Endodermal cell (in vitro differentiated cells): ENCODE measurements at places on chromosomes 12 and 14. TPM values are rescaled to one million over a fixed set of nuclear protein-coding genes. Genes with fewer than 3 reads are reported as not detected.

DNA sequence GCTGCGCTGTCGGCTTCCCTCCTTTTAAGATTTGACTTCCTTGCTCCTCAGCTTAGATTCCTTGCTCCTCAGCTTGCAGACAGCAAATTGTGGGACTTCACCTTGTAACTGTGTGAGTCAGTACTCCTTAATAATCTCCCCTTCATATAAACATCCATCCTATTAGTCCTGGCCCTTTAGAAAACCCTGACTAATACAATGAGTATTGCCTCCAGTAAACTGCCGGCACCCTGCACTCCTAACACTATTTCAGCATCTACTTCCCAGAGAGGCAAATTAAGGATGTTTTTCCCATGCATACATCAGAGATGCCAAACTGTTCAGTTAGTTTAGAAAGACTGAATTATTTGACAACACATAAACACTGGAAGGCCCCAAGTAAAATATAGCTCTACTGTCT is 611.3 kb upstream of the TMEM132C start:
- no peak for DNase-seq
- H3K36me3 ChIP-seq = no peaks in the 10 kb centered on the region
- no peaks in the 10 kb centered on the region for H3K27me3 ChIP-seq
- no peak overlapping the region for H3K27ac ChIP-seq

DNA sequence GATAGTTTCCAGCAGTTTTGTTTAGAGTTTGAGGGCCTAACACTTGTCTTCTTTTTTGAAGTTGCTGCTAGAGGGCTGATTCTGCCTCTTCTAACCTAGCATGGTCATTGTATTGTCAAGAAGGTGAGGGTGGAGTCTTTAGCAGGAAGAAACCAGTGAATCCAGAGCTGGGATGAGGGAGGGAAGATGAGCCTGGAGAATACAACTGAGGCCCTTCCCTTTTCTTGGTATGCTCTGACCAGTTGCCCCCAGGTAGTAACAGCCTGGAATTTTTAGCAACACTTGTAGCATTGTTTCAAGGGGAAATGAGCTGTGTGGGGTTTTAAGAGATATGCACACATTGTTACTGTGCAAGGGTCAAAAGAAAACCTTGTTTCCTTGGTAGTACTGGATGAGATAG is 9.0 kb downstream of the FLVCR2 start:
- H3K27me3 ChIP-seq = no peaks in the 10 kb centered on the region
- H3K4me3 ChIP-seq = no peak overlapping the region
- no peak overlapping the region for H3K27ac ChIP-seq
- DNase-seq = no peak
- no peaks in the 10 kb centered on the region for H3K4me1 ChIP-seq

The KLHDC2 gene
- total RNA-seq = 42.1 and 45.8 TPM in 2 replicates

The ALKBH2 gene
- 10.4 to 23.3 TPM (median 19.2 TPM) in 3 replicates for total RNA-seq

The MDM1 gene
- 16.8 and 21.2 TPM in 2 replicates for total RNA-seq

DNA sequence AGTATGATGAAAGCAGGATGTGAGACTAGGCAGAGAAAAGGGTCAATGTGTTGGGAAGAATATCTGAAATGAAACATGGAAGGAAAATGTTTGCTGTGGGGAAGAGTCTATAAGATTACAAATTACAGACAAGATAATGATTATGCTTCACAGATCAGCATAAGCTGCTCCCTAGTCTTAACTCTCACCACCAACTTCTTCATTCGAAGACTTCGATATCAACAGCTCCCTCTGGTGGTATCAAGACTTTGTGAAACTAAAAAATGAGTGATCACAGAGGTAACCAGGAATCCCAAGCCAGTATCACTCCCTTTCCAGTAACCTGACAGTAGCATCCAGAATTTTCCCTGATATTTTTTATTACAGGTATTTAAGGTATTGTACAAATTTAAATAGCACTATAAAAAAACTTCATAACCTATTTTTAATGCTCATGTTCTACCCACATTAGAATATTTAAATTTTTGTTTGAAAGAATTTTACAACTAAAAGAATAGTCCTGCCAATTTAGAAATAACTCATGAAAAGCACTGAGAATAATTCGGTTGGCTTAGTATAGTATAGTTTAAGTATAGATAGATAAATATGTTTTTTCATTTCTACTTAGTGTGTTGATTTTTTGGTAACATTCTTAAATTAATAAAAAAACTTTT is 84.4 kb downstream of the C2CD5 start:
- no peaks in the 10 kb centered on the region for H3K27me3 ChIP-seq
- no peaks in the 10 kb centered on the region for H3K4me1 ChIP-seq
- H3K4me3 ChIP-seq = no peak overlapping the region
- no peak overlapping the region for H3K27ac ChIP-seq
- H3K36me3 ChIP-seq = peaks cover 2% of the 10 kb centered on the region

The EID3 gene
- 3.0 to 5.8 TPM (median 4.6 TPM) in 3 replicates for total RNA-seq

GRCh38 chr12:13980538-13981295 is 685 bp downstream of the GRIN2B start:
- DNase-seq = peak; percentile 77
- peak overlapping the region; percentile 82 for H3K4me3 ChIP-seq
- no peaks in the 10 kb centered on the region for H3K36me3 ChIP-seq
- peaks cover 2% of the 10 kb centered on the region for H3K4me1 ChIP-seq

GRCh38 chr14:75476274-75476995 is 45.8 kb upstream of the BATF start:
- no peaks in the 10 kb centered on the region for H3K4me1 ChIP-seq
- no peak overlapping the region for H3K4me3 ChIP-seq
- peaks cover 6% of the 10 kb centered on the region for H3K36me3 ChIP-seq

DNA sequence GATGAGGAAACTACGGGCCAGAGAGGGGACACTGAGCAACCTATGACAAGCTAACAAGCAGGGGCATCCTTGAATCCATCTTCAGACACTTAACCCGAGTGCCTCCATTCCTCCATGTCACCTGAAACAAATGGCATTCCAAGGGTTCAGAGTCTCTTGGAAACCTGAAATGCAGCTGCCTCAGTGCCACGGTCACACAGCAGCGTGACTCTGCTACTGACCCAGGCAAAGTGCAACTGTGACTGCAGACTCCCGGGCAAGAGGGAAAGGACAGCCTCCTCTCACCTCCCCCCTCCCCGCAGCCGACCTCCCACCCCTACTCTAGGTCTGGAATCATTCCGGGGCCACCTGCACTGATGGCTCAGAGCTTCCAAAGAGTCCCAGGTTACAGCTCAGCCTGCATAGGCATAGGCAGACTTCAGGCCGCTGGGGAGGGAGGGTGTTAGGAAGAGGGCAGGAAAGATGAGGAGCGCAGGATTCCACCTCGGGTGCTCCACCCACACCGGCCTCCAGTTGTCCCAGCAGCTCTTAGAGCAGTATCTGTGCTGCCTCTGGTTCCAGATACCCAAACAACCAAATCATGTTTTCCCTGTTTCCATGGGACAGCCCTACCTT is 53.2 kb downstream of the KCNK10 start:
- no peak overlapping the region for H3K27ac ChIP-seq
- peaks cover 6% of the 10 kb centered on the region for H3K27me3 ChIP-seq
- no peaks in the 10 kb centered on the region for H3K4me1 ChIP-seq
- H3K36me3 ChIP-seq = no peaks in the 10 kb centered on the region
- no peak overlapping the region for H3K4me3 ChIP-seq
- DNase-seq = no peak

- H3K27ac ChIP-seq = no peak overlapping the region
- H3K36me3 ChIP-seq = no peaks in the 10 kb centered on the region
- no peak for DNase-seq
- no peak overlapping the region for H3K4me3 ChIP-seq
- H3K4me1 ChIP-seq = no peaks in the 10 kb centered on the region
Observed at GRCh38 chr12:80422550-80422949, 21.5 kb upstream of the PTPRQ start.

GRCh38 chr12:96434107-96434506 is 33.9 kb upstream of the CDK17 start:
- H3K4me3 ChIP-seq = no peak overlapping the region
- DNase-seq = no peak
- H3K36me3 ChIP-seq = no peaks in the 10 kb centered on the region
- H3K4me1 ChIP-seq = no peaks in the 10 kb centered on the region
- no peaks in the 10 kb centered on the region for H3K27me3 ChIP-seq

DNA sequence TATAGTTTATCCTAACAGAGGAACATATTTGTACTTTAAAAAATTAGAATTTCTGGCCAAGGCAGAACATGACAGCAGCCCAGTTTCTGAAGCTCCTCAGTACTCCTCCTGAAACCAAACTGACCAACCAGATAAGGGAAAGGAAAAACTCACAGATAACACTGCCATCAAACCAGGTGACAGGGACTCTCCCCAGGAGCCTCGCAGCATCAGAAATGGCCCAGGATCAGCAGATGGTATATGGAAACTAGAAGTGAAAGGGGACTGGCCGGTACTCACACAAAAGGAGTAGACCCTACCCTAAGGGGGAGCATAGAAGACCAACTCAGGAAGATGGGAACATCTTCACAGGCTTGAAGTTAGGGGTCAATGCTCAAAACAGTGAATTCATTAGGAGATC is 22.0 kb downstream of the GALC start:
- H3K27me3 ChIP-seq = no peaks in the 10 kb centered on the region
- H3K27ac ChIP-seq = no peak overlapping the region
- H3K4me3 ChIP-seq = no peak overlapping the region
- no peaks in the 10 kb centered on the region for H3K4me1 ChIP-seq
- no peak for DNase-seq

- no peak overlapping the region for H3K27ac ChIP-seq
- H3K36me3 ChIP-seq = no peaks in the 10 kb centered on the region
- no peak for DNase-seq
- no peaks in the 10 kb centered on the region for H3K27me3 ChIP-seq
Observed at GRCh38 chr12:76536546-76536945, 23.0 kb downstream of the OSBPL8 start.

The ATL1 gene
- 0.88 and 0.97 TPM in 2 replicates for total RNA-seq

DNA sequence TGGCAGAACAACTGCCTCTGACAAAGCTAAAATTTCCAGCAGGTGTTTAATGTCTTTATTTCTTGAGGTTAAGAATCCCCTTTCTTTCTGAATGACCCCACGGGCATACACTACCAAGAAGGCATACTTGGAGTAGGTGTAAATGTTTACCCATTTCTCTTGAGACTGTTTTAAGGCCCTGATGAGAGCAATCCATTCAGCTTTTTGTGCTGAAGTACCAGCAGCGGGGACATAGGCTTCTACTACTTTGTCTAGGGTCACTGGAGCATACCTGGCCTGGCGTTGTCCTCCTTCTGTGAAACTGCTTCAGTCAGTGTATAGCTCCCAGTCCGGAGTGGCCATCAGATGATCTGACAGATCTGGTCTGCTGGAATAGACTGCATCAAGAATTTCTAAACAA is 22.7 kb downstream of the ANG start:
- no peaks in the 10 kb centered on the region for H3K36me3 ChIP-seq
- no peaks in the 10 kb centered on the region for H3K4me1 ChIP-seq
- H3K27ac ChIP-seq = no peak overlapping the region

- H3K36me3 ChIP-seq = no peaks in the 10 kb centered on the region
- no peak for DNase-seq
- no peaks in the 10 kb centered on the region for H3K4me1 ChIP-seq
- no peak overlapping the region for H3K27ac ChIP-seq
- no peaks in the 10 kb centered on the region for H3K27me3 ChIP-seq
Observed at GRCh38 chr14:96105926-96106441, 66.8 kb downstream of the C14orf132 start.
